Effector CD8-positive, alpha-beta T cell (primary cell): ENCODE measurements at places on chromosomes 4 and X.

GRCh38 chr4:150573534-150573933 lies 8.4 kb upstream of the MAB21L2 start:
- DNase-seq, result no peak

- DNase-seq, result no peak
Measured at GRCh38 chr4:10575414-10575813, 109.2 kb downstream of the CLNK start.

DNA sequence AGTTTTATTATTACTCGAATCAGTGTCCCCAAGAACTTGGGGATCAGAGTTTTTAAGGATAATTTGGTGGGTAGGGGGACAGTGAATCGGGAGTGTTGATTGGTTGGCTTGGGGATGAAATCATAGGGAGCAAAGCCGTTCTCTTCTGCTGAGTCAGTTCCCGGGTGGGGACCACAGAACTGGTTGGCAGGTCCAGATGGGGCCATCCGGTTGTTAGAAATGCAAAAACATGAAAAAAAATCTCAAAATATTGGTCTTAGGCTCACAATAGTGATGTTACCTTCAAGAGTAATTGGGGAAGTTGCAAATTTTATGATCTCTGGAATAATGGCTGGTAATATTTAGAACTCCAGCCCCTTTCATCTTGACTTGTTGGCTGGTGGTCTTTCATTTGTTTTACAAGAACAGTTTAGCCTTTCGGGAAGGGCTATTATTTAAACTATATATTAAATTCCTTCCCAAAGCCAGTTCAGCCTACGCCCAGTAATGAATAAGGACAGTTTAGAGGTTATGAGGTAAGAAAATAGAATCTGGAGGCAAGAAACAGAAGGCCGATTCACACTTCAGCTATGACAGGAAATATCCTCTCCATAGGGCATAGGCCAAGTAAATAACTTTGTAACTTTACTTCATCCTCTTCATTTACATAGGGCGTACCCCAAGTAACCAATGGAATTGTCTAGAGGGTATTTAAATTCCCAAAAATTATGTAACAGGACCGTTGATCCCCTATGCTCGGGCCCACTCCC lies 164.1 kb upstream of the STS start:
- DNase-seq, result no peak

DNA sequence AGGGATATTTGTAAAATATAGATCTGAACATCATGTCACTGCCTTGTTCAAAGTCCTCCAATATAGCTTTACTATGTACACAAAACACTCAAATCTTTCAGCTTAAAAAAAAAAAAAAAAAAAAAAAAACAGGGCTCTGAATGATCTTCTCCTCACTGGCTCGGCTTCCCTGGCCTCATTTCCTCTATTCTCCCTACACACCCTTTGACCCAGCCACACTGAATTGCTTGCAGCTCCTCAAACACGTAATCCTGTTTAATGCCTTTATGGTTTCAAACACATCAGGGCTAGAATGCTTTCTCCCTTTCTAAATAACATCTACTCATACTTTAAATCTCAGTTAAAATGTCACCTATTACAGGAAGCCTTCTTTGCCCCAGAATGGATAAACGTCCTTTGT lies 60.8 kb downstream of the MTMR8 start:
- DNase-seq, result no peak

- no peak for DNase-seq
Measured at GRCh38 chrX:103513476-103514108, 5.7 kb downstream of the RAB40A start.

GRCh38 chrX:39910651-39911050 lies 187.1 kb downstream of the BCOR start:
- DNase-seq, result no peak

DNA sequence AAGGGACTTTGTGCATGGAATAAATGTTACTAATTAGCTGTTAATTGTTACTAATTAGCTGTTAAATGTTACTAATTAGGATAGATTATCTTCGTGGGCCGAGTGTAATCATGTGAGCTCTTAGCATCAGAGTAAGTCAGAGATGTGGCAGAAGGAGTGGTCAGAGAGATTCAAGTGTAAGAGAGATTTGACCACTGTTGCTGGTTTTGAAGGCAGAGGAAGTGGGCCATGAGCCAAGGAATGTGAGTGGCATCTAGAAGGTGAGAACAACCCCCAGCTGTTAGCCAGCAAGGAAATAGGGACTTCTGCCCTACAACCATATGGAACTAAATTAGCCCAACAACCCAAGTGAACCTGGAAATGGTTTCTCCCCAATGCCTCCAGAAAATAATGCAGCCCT lies 28.2 kb downstream of the ODAPH start:
- no peak for DNase-seq

- DNase-seq, result no peak
Measured at GRCh38 chr4:158130204-158130603, 42.6 kb downstream of the GASK1B start.

DNA sequence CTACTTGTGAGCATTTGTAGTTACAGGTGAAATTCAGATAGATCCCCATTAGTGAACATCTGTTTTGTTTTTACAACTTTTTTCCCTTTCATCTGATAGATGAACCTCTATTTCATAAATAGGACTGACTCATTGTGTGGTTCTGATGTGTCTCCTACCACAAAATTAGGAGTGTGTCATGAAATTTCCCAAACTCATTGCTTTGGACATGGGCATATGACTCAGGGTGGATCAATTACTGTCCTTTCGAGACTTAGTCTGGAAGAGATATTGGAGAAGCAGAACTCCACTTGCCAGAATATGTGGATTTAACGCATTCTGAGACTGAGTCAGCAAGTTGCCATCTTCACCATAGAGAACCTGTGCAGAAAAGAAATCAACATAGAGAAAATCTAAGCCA lies 53.5 kb upstream of the PCDH10 start:
- DNase-seq, result no peak

GRCh38 chrX:150201841-150202240 lies 161.3 kb upstream of the MAMLD1 start:
- no peak for DNase-seq

DNA sequence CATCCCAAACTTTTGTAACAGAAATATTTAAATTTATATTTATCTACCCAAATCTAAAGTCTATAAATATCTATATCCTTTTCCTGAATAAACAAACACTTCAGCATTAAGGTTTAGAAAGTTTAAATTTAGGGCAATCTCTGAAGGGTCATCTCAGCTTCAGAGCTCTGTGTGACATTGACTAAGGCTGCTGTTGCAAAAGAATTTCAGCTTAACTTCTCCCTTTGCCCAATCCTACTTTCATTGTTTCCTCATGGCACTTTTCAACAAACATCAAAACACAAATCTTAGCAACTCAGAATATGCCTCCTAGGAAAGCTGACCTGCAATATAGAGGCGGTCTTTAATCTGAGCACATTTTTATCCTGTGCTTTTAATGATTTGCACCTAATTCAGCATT lies 79.7 kb upstream of the BANK1 start:
- DNase-seq, result no peak

DNA sequence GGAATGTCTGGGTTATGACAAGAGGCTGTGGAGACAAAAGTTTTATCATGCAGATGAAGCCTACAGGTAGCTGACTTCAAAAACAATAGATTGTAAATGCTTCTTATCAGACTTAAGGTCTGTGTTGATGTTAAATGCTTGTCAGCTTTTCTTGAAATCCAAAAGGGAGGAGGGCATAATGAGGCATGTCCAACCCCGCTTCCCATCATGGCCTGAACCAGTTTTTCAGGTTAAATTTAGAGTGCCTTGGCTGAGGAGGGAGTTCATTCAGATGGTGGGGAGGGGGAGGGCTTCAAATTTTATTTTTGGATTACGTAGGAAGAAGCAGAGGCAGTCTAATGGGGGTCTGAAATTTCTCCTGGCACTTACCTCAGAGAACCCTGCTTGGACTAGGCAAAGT lies 207.7 kb upstream of the HDX start:
- no peak for DNase-seq

DNA sequence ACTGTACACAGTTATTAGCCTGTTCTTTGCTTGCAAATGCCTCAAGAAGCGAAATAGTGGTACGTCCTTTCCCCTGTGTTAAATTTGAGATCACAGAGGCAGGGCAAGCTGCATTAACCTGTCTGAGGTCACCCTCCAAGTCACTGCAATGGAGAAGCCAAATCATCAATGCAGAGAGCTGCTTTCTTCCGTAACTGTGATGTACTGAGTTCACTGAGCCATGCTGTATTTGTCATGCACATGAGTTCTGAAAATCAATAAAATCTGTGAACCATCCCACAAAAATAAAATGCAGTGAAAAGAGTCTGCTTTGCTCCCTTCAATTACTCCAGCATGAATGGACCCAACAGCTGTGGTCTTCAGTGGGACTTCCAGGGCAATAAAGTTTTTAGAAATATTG lies 393.5 kb downstream of the KCNIP4 start:
- no peak for DNase-seq

DNA sequence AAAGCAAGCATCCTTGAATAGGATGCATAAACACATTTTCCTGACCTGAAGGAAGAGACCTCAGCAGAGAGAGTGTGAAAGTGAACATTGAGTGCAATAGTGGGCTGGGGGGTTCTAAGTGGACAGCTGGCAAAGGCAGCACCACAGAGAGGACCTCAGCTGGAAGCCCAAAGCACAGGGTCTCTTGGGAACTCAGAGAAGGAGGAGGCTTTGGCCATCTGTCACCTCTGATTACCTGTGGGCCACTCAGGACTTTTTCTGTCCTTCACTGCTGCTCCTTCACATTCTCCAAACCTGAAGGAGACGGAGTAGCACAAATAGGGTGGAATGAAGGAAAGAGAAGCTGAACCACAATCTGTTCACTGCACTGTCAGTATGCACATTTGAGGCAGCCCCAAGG lies 37.9 kb upstream of the FAT4 start:
- no peak for DNase-seq

DNA sequence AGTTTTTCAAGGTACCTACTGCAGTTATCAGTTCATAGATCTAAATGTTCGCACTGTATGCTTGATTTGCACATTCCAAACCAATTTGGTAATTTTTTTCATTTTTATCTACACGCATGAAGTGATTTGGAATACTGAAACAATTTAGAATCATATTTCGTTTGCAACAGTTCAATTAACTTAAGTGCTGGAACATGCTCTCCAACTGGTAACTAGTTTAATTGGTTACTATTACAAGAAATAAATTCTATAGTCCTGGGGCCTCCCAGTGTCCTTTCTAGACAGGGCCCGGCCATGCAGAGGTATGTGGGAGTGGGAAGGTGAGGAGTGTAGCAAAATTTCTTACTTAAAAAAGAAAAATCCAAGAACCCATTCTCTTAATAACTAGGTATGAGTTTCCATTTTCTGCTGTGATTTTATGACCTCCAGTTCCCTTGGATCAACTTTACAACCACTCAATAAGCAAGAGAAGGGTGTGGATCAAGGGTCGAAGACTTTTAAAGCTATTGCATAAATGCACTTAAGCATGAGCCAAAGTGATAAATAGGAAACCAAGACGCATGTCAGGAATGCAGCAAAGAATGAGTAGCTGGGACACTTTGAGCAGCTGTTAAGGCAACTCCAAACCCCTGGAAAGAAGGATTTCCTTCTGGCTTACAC lies 106.9 kb downstream of the PPARGC1A start:
- DNase-seq, result no peak
